ENCODE measurements at places on chromosomes 2 and 18.
A peak's percentile ranks its signal among the peaks of the same experiment; 100 is the strongest.

- no peak for DNase-seq
Measured at GRCh38 chr2:128437204-128437565, 118.5 kb upstream of the HS6ST1 start.

DNA sequence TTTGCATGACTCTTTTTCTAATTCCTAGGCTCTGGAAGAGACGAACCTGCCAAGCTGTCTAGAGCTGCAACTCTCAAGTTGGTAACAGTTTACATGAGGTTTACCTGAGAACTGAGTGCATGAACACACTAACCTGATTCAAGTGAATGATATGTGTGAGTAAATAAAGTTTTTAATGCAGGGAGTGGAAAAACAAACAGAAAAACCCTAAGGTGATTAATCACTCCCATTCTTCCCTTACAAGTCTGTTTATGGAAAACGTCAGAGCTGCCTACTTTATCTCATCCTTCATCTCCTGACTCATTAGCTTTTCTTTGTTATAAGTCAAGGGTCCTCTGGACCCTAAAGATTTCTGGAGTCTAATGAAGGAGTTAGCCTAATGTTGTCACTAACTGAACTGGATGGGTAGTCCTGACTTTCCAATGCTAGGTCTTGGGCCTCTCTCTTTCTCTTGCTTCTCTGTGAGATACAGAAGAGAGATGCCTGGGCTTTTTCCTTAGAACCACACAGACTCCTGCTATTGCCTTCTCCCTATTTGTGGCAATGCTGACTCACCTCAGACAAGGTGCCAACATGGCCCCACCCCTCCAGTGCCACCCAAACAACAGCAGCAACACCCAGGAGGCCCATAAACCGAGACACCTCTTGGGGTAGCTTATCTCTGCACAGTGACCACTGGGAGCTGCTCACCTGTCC lies 952.4 kb downstream of the EPHA4 start:
- DNase-seq = no peak

DNA sequence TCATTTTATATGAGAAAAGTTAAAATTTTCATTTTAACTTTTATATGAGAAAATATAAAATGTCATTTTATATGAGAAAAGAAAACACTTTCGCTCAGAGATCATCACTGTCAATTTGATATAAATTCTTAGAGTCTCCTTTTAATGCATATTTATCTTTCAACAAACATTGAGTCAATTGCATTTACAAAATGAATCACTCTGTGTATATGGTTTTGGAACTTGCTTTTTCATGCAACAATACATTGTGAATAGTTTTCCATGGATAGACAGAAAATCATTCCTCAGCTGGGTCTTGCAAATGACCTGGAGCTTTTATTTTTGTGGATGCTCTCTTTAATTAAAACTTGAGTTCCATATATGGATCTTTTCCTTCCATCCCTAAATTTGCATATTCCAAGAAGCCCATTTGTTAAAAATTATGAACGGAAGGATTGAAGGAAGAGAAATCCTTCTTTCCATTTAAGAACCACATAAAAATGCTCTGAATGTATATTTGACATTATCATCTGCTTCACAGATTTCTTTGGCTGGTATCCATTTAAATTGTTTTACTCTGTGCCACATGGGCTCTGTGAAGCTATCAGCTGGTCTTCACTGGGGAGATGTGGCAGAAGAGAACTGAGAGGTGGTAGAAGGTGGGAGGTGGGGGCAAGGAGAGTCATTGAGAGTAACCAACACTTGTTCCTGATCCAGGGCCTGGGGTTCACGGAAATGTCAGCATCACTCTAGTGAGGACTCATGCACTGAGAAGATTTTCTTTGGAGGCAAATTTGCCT lies 104.1 kb downstream of the QPCT start:
- no peak for DNase-seq

GRCh38 chr18:37235583-37235982 lies 330.0 kb downstream of the CELF4 start:
- DNase-seq = no peak

DNA sequence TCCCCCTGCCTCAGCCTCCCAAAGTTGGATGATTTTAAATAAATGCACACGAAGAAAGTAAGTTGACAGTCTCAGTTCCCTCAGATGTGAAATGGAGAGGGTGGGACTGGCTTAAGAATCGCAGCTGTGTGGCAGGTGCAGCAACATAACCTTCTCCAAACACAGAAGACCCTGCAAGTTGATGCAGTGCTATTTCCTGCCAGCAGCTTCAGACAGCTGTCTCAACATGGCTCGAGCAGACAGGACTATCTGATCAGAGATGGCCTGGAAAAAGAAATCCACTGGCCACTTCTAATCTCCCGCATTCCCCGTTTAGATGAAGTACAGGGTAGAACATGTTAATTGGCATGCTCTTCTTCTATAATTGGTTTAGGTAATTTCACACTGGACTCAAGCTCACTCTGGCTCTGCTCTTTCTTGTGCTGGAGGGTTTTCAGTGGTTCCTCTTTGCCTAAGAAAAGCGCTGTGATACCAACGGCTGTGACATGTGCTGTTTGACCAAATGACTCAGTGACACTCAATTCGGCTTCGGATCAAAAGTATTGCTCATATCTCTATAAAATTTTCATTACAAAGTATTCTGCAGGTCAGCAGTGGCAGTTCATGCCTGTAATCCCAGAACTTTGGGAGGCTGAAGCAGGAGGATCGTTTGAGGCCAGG lies 40.2 kb downstream of the MYOM1 start:
- DNase-seq = peak; percentile 58

- no peak for DNase-seq
Measured at GRCh38 chr2:120722568-120723421, 12.9 kb upstream of the GLI2 start.

- no peak for DNase-seq
Measured at GRCh38 chr2:3113122-3113521, 264.5 kb downstream of the EIPR1 start.
